ENCODE measurements at places on chromosomes 6 and 20.

DNA sequence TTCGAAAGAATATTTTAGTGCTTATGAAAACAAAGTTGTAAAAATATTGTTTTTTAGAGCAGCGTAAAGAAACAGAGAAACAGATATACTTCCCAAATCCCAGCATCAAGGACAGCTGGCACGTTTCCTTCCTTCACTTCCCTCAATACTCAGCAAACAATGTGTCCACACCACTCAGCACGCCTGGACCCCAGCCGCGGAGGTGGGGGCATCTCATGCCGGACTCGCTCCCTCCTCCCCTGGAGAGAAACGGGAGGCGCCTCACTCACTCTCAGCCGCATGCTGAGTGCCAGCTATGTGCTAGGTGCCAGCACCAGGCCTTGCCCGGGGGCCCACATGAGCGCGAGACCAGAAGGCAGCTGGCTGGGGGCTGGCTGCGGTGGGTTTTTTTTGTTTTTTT is 34.7 kb downstream of the SLC2A4RG start:
- no peak for DNase-seq

- no peak for DNase-seq
Measured at GRCh38 chr20:46670585-46671584, 18.4 kb downstream of the TP53RK start.

DNA sequence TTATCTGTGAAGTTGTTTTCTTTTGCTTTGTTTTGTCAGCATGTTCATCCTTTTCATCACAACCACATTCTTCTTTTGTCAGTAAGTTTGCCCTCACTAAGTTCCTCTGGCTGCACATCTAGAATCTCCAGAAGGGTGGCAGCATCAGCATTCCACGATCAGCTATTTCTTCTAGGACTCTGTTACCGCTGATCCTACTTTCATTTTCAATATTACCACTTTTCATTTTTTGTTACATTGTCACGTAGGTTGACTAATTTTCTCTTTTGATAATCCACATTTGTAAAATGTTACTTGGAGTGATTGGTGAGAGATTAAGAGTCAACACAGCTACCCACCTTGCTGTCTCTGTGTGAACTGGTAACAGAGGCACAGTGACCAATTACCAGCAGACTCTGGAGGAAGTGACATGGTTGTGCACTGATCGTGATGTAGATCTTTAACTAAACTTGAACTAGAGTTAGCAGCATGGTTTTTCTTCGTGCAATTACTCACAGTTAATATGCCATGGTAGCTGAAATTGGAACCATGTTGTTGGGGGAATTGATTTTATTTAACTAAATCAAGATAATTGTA is 307.9 kb upstream of the SLC35B3 start:
- DNase-seq: no peak

DNA sequence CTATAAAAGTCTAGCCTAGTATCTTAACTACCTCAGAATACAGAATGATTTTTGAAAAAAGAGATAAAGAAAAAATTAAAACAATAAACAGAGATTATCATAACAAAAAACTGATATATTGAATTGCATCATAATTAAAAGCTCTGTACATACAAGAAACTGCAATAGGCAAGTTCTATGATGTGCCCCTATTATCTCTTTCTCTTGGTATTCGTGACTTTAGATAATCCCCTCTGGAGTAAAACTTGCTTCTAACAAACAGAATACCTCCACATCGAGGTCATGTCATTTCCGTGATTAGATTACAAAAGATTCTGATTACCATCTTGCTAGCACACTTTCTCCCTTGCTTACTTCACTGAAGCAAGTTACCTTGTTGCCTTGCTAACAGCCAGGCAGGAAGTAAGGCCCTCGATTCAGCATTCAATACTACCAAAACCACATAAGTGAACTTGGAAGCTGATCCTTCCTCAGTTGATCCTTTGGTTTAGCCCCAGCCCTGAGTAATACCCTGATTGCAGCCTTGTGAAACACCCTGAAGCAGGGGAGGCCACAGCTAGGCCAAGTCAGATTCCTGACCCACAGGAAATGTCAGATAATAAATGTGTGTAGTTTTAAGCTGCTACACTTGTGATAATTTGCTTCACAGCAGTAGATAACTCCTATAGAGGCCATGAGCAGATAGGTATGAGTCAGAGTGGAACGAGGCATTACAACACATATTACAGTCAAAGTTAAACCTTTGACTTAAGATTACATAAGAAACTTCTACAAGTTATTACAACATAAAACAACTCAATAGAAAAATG is 53.7 kb upstream of the TMX4 start:
- no peak for DNase-seq

GRCh38 chr20:55283889-55284288 is 721.4 kb downstream of the CBLN4 start:
- no peak for DNase-seq

- no peak for DNase-seq
Measured at GRCh38 chr6:1757131-1757530, 147.4 kb downstream of the FOXC1 start.

DNA sequence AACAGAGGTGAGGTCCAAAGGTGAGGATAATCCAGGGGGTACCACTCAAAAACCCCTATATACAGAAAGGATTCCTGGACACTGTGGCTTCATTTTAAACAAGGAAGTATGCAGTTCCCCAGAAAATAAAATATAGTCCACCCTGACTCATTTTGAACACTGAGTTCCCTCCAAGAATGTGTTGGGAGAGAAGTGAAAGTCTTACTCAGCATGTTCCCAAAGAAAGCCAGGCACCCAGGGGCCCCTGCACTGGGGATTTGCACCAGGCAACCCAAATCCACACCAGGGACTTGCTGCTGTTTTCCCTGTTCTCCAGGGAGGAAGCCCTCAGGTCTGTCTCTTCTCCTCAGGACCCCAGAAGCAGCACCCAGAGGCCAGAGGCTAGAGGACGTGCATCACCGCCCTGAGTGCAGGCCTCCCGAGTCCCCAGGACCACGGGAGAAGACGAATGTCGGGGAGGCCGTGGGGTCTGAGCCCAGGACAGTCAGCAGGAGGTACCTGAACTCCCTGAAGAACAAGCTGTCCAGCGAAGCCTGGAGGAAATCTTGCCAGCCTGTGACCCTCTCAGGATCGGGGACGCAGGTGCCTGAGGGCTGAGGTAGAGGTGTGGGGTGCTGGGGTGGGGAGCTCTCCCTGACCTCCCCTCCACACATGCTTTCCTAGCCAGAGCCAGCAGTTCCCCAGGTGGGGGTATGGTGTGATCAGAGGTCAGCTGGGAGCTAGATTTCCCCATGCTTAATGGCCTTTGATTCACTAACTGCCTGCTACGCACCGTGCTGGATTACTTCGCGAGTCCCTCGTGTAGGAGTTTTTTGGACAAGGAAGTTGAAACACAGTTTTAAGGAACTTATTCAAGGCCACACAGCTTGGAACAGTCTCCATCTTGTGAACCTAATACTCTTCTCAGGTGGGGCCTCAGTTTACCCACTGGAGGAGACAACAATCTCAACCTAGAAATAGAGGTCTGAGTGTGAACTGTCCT is 3.3 kb downstream of the FGD2 start:
- no peak for DNase-seq

GRCh38 chr6:56840467-56841380 is 114.2 kb upstream of the BEND6 start:
- DNase-seq: no peak

DNA sequence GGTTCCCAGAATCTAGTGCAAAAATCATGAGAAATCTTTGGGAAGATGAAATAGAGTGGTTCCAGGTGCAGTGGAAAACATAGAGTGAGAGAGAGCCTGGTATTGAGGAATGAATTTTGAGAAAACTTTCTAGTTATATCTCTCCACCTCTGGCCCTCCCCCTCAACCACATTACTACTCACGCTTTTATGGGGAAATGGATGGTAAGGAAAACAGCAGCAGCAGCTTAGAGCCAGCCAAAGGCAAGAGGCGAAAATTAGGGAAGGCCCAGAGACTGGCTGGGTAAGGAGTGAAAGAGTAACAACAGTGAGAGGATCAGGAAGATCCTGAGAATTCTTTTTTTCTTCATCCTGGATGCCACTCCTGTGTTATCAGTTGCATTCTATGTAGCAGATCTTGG is 187.9 kb upstream of the ECI2 start:
- no peak for DNase-seq

DNA sequence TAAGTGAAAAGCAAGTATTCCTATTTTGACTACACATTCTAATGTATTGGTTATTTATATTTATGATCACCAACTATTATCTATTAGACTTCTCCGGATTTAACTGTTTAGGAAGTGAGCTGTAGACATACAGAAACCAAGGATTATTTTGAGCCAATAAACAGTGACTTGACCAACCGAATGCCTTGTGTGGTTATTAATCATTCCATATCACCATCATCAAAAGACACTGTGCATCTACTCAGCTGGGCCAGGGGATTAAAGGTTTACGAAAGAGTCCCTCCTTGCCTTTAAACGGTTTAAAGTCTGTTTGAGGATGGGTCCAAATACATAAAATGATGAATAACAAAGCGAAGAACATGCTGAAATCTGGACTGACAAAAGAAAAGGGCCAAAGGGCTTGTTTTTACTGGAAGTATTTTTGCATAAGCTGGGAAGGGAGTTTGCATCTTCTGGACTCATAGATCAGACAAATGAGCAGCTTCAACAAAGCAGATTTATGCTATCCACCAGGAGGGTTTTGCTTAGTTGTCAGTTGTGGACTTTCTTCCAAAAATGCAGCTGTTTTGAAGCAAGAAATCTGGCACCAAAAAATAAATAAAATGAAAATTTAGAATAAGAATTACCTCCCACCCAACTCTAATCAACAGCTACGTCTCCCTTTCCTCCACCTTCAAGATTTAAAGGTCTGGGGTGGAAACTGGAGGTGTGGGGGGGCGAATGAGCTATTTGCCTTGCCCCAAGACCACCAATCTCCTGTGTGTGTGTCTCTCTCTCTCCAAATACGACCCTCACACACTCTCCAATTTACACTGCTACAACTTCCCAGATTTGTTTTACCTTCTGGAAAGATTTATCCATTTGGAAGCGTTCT is 33.6 kb upstream of the ID4 start:
- no peak for DNase-seq

DNA sequence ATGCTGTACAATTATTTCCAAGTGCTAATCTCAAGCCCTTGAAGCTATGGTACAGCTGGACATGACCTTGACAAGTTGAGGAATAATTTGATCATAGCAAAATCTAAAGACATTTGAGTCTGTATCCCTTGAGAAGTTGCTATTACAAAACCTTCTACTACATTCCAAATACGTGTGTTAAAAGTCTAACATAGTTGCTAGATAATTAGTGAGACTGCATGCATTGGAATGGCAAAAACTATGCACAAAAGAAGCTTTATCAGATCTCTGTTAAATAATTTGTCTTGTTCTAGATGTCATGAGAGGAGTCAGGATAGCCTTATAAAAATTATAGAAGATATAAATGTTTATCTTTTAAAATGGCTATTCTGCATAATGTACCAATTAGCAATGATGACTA is 127.8 kb downstream of the GJA1 start:
- no peak for DNase-seq

DNA sequence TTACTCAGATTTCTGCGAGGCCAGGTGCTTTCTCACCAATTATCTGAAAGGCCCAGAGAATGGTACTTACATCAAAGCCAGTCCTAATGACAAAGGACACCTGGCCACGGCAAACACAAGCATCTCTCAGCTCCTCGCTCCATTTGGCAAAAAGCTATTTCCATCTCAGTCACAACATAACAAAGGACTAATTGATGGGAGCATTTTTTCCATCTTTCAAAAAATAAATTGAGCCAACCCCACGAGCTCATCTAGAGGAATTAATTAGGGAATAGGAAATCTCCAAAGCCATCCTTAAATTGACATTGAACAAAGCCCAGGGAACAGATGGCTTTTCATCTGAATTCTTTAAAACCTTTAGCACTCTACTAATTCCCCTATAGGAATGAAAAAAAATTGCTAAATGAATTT is 236.7 kb downstream of the HAO1 start:
- no peak for DNase-seq

- no peak for DNase-seq
Measured at GRCh38 chr6:161889324-161889723, 615.5 kb upstream of the AGPAT4 start.
